ENCODE measurements at places on chromosomes 7 and 10.

DNA sequence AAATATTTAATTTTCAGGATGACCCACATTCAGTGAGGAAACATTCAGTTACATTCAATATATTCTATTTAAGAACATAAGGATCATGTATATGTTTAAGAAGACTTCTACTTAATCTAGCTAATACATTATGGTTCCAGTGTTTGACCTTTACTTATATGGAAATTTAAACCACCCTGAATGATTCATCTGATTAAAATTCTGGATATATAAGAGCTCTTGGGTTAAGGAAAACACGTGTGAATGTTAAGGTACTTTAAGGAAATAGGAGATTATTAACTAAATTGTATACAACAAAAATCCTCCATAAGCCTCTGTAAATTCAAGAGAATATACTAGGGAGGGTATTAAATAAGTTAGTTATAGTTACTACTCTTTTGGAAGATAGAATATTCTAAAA lies 40.9 kb downstream of the HDAC9 start:
- DNase-seq: no peak

DNA sequence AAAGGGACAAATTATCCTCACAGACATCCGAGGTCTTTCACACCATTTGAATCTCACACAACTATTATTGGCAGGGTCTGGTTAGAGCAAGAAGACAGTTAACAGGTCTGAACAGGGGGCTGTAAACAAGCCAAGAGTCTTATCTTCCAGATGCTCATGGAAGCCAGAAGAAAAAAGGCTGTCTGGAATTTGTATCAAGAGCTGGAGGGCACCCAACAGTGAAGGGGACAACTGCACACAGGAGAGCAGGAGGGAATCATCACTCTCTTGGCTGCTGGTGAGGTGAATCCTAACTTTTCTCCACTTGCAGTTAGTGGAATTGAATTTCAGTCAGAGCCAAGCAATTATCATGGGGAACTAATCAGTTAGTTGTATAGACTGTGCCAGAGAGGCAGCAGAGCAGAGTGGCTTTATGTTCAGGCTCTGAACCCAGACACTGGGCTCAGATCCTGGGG lies 880.2 kb upstream of the AUTS2 start:
- DNase-seq: no peak

DNA sequence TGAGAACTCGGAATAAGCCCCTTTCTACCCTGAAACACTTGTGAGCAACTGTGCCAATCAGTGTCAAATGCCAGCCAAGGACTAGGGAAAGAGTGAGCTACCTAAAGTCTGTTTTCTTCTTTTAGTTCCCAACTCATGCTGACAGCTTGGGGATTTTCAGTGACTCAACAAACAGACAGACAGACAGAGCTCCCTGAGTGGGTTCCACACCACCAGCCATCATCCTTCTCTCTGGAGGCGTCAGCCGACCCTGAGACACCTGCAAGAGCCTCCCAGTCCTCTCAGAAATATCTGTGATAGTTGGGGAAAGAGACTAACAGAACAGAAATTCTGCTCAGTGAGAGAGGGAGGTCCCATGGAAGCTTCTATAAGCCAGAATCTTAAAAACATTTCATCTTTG lies 49.5 kb downstream of the GATA3 start:
- DNase-seq: no peak

DNA sequence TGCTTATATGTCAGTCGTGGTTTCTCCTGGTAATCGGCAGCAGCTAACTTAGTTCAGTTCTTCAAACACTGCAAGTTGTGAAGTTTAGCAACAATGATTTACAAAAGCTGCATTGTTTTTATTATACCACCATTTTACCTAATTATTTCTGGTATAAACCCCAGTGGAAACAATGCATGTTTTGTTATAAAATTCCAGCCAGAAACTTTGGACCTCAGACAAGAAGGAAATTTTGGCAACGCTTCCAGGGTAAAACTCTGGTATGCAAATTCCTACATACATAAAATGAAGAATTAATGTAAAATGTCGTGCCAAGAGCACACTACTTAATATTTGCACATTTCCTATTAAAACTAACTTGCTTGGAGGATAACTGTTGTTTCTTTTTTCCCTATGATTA lies 277.4 kb upstream of the LYZL1 start:
- no peak for DNase-seq

- no peak for DNase-seq
These were observed 91.9 kb downstream of the ZNF783 start for GRCh38 chr7:149353739-149354504.

DNA sequence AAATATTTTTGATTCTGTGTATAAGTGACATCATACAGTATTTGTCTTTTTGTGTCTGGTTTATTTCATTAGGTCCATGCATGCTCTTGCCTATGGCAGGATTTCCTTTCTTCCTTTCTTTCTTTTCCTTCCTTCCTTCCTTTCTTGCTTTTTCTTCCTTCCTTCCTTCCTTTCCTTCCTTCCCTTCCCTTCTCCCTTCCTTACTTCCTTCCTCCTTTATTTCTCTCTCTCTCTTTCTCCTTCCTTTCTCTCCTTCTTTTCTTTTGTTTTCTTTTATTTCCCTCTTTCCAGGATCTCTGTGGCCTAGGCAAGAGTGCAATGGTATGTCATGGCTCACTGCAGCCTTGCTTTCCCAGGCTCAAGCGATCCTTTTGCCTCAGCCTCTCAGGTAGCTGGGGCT lies 31.4 kb upstream of the CALU start:
- DNase-seq: no peak

DNA sequence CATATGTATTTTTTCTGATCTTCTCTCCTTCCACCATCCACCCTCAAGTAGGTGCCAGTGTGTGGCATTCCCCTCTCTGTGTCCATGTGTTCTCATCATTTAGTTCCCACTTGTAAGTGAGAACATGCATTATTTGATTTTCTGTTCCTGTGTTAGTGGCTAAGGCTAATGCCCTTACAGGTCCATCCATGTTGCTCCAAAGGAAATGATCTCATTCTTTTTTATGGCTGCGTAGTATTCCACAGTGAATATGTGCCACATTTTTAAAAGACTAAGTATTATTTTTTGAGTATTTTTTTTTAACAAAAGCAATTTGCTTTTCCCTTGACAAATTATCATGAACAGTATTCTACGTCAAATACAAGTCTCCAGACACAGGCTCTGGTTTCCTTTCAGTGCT lies 86.4 kb upstream of the ZNF746 start:
- no peak for DNase-seq

GRCh38 chr7:78489476-78490240 lies 691.1 kb downstream of the PHTF2 start:
- no peak for DNase-seq

- no peak for DNase-seq
These were observed 10.7 kb downstream of the SVOPL start for GRCh38 chr7:138690495-138690894.

- no peak for DNase-seq
These were observed 48.2 kb downstream of the APBB1IP start for GRCh38 chr10:26486304-26486703.

GRCh38 chr7:119944601-119944972 lies 328.4 kb upstream of the KCND2 start:
- DNase-seq: no peak

DNA sequence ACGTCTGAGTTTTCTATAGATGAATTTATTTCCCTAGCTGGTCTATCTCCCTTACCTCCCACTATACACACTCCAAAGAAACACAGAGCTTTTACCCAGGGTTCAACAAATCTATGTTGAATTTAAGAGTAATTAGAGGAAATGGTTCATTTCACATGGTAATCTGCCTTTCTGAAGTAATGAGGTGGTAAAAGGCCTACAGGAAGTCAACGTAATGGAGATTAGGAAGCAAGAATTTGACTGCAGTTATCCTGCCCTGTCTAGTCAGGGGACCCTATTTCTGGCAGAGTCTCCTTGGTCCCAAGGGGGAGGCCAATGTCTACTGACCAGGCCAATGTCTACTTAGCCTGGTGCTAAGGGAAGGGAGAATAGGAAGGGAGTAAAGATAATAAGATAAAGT lies 21.4 kb upstream of the SIRT1 start:
- DNase-seq: no peak

GRCh38 chr7:130794619-130794922 lies 60.6 kb upstream of the KLF14 start:
- DNase-seq: no peak

- no peak for DNase-seq
These were observed 50.7 kb downstream of the PPP1R3C start for GRCh38 chr10:91582153-91582554.

DNA sequence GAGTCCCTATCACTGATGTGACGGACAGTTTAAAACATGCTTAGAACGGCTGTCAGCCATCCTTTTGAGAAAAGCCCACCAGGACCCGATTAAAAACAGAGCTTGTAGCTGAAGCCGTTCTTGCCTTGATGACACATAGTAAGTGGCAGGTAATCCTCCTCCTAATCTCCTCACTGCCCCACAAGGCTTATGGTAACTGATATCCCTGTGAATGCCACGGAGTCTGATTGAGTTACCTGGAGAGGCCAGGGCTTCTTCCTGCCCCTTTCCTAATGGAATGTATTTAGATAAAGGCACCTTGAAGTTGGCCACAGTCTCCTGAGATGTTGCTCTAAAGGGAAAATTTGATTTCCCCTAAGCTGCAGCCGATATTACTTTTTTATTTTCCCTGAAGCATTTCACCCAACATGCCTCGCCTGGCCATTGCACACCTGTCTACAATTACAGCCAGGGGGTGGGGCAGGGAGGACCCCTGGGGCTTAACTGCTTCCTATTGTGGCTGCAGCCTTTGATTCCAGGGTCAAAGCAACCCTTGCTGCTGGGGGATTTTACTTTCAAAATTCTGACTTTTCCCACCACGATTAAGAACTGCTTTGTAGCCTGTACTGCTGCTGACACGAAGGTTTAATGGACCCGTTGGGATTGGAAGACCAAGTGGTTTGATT lies 169.0 kb upstream of the GPR26 start:
- no peak for DNase-seq

- no peak for DNase-seq
These were observed 17.3 kb downstream of the ACTR1A start for GRCh38 chr10:102485093-102485784.

DNA sequence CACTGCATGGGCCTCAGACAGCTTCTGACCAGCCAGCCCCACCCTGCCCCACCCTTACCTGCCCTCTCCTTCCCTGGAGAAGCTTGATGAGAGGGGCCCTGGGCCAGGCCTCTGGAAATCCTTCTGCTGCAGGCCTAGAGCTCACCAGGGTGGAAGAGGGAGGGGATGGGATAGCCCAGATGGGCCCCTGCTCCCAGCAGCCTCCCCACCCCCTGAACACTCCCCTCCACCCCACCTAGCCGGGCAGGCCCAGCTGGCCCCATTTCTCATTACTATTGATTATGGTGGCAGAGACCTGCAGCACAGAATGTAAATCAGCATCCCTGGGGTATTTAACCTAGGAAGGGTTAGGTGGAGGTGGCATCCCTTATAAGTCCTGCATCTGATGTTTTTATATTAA lies 11.6 kb upstream of the RET start:
- DNase-seq: no peak

DNA sequence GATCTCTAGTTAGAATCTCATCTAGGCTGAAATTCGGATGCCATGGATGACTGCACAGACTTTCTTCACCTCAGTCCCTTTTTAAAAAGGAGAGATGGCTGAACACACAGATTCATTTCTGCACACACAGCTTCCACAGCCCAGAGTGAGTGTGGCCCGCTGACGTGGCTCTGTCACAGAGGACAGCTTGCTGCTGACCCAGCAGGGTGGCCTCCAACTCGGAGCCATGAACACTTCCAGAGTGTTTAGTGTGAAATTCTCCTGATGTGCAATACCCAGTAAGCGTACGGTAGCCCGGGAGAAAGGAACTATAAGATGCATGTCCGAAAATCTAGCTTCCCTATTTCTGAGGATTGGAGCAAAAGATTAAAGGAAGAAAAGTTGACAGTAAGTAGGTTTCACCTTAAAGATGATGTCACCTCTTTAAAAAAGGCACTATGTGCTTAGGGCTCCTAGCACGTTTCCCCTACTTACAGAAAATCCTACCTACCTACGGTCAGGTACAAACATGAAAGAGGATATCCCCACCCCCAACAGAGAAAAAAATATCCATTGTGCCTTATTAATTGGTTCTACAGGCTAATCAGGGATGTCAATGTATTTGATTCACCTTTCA lies 162.2 kb downstream of the RAPGEF5 start:
- no peak for DNase-seq

GRCh38 chr7:36972140-36972518 lies 247.8 kb upstream of the AOAH start:
- DNase-seq: no peak

DNA sequence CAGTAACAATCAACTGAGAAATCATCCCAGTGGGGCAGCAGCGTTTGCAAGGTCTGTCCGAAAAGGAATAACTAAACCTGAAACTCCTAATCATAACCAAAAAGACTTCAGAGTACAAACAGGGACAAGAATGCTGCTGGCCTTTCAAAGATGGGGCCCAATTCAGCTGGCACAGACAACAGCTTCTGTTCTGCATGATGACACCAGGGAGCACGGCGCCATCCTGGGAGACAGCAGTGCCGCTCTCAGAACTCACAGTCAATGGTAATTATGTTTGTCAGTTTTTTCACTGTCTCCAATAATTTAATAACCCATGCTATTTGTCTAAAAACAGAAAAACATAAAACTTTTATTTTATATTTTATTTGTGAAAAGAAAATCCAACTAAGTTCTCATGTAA lies 90.0 kb downstream of the LARP4B start:
- DNase-seq: no peak

GRCh38 chr10:72851509-72851908 lies 42.0 kb upstream of the OIT3 start:
- no peak for DNase-seq

DNA sequence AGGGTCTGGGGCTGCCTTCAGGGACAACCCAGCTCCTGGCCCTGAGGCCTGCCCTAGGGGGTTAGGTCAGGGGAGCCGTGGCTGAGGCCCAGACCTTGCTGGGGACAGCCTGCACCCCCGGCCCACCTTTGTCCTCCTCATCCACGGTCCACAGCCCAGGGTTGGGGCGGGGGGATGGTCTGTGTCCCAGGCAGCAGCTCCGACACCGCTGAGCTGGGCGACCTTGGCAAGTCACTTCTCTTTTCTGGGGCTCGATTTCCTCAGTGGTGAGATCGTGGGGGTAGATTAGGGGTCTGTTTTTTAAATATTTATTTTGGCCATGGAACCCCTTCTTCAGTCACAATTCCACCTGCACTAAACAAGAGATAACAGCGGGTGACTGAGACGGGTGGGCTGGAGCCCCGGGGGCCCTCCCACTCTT lies 30.9 kb downstream of the DNAJB12 start:
- no peak for DNase-seq

DNA sequence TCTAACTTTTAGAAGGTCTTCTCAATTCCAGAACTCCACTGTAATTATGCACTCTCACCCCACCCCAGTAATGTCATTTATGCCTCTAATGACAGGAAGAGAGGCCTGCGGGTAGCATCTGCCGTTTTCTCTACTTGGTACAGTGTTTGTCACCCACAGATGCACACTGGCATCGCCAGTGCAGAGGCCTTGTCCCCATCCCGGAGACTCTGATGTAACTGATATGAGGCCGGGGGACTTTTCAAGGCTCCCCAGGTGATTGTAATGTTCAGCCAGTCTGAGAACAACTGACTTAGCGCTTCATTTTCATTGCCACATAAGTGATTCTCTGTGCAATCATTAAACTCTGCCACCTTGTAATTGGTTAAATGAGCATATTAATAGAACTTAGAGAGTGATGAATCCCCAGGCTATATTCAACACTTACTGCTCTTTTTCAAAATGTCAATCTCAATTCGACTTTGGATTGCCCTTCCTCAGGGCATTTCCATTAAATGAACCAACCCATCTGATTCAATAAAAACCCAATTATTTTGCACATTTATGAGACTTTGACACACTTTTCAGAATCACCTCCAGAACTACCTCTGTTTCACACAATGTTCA lies 113.2 kb downstream of the HERPUD2 start:
- no peak for DNase-seq

Measured in T-helper 9 cell (primary cell).